ENCODE measurements at places on chromosomes 16 and 17.

GRCh38 chr17:40456396-40456951, 13.2 kb downstream of the IGFBP4 start:
- DNase-seq, result no peak

- DNase-seq, result no peak
Measured at GRCh38 chr17:9792181-9792840, 919 bp upstream of the DHRS7C start.

DNA sequence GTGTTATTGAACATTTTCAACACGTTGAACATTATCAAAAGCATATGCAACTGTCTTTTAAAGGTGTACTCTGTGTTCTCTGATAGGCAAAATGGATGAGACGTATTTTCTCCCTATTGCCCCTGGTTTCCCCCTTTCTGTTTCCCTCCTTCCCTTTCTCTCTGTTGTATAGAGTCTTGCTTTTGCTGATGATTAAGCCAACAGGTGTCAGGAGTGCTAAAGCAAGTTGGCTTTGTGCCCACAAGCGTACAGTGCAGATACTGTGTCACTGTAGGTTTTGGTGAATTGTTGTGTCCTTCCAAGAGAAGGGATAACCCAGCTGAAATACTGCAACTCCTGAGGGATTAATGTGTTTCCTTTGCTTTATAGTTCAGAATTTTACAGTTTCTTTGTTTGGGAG, 74.4 kb downstream of the COX10 start:
- no peak for DNase-seq

DNA sequence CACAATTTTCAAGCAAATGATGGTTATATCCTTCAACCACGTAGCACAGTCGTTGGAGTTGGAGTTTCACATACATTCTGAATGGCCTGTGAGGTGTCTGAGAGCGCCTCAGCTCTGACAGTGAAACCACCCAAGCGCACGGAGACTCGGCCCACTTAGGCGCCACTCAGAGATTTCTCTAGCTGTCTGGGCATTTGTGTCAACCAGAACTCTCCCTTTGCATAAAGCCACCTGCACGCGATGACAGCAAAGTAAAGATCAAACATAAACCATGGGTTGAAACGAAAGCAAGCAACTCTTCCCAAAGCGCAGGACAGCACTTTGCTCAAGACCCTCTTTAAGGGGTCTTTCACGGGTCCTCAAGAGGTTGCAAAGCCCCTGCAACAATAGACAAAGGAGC, 533 bp downstream of the SLC6A4 start:
- DNase-seq, result no peak

DNA sequence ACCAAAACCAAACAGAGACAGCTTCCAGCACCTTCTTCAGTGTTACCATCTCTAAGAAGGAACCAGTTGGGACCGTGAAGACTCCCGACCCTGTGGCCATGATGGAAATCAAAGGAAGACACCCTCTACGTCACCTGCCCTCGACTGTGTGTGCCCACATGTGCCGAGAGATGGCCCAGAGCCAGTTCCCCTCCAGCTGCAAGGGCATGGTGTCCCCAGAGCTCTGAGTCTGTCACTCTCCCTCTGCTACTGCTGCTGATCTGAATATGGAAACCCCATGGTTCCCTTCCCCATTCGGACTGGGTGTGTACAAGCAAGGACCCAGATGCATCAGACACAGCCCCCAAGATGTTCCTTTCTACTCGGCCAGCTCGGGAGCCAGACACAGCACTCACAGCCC, 76.4 kb downstream of the SOCS1 start:
- DNase-seq, result no peak

- DNase-seq, result no peak
Measured at GRCh38 chr17:9255833-9256232, 234.5 kb downstream of the NTN1 start.

- no peak for DNase-seq
Measured at GRCh38 chr16:89193576-89194293, 6.6 kb downstream of the SLC22A31 start.

DNA sequence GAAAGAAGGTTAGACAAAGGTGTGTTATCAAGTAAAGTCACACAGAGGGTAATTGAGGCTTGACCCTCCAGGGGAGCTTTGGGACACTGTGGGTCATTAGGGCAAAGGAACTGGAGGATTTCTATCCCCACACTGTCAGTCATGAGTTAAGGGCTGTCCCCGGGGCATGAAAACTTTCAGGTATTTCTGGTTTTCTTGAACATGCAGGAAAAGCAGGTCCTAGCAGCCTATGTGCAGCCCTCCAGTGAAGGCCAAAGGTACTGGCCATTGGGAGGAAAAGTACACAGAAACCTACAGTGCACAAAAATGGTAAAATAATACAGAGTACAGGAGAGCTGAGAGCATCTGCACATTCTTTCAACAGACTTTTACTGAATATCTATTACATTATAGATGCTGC, 44.4 kb upstream of the SCNN1B start:
- DNase-seq, result no peak

DNA sequence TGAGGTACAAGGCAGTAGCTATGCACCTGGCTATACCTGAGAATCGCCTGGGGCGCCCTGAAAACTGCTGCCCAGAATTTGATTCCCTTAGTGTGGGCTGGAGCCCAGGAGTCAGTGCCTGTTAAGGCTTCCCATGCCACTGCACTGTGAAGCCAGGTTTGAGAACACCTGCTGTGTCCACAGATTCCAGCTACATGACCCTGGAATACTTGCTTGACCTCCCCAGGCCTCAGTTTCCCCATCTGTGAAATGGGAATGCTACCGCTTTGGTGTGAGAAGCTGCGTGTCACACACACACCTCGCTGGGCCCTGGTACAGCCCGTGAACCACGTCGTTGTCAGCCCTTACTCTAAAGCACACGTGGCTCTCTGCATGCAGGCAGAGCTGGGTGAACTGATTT, 271.0 kb downstream of the C16orf95 start:
- no peak for DNase-seq

DNA sequence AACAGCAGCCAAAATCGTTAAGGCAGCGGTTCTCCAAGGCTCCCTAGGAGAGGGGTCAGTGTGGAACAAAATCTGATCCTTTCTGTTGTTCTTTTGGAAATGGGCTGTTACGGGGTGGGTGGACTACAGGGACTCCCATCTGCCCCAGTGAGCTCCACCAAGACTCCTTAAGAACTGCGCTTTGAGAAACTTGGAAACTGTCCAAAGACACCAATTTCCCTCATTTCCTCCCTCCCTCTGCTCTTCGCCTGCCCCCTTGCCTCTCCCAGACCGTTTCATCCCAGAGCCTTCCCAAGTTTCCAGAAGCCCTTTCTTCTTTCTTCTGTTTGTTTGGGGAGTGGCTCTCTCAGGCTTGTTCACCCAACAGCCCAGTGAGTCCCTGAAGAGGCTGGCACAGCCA, 205.4 kb downstream of the COPRS start:
- no peak for DNase-seq

DNA sequence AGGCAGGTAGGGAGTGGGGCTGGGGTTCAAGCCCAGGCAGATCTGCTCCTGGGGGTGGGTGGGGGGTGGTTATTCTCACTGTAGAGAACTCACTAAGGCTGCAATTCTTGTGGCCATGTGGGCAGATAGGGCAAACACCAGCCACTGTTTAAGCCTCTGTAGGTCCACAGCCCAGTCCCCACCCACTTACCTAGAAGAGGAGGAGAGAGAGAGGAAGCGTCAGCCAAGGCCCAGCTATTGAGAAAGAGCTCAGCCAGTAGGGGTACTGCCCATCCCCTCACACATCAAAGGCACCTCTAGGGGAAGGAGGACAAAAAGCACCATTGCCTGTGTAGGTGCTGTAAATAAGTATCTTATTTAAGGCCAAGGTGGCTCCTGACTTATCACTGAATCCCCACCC, 12.9 kb downstream of the KRT16 start:
- DNase-seq, result no peak

DNA sequence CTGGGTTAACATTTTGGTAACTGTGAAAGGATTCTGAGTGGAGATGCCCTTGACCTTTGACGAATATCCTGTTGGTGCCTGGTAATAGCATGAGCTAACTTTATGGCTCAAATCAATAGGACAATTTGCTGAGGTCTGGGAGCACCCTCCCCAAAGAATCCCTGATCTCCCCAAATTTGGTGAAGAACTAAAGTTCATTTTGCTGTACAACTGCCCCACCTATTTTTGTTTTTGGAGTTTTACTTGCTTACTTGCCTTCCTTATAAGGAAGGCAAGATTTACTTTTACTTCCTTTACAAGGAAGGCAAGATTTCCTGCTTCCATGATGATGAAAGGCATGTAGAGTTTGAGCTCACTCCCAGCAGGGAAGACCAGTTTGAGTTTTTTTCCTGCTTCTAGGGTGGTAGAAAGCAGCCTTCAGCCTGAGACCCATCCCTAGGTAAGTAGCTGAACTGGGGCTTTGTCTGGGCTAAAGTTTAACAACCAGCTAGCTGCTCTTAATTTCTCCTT, 2.8 kb downstream of the KRTAP4-9 start:
- DNase-seq, result no peak

DNA sequence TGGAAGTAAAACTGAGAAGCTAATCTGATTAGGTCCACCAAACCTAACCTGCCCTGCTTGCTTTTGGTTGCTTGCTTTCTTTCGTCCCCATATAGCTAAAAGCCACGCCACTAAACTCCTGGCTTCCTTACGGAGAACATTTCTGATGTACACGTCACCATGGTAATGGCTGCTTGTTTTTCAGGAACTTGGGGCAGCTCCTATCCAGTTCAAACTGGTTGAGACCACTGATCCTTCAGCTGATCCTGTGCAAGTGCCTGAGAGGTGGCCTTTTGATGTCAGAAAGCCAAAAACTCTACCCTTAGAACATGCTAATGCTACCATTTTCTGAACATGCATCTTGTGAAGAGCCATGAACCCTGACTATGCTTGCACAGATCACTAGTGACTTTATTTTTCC, 14.4 kb upstream of the DHRS7C start:
- no peak for DNase-seq

DNA sequence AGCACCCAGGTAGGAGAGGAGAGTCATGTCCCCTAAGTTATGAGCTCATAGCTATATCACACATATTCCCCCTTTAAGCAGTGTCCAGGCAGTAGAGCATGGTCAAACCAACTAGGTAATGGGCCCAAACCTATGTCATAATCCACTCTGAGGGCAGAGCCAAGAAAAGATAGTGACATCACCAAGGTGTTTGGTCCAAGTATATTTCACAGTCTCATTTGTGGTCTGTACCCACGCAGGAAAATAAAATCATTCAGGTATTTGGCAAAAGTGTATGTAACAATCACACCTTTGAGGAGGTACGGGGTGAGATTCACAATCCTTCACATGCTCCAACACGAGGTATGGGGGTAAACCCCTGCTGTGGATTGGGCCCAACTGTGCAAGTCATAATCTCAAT, 2112.8 kb downstream of the TP53TG3F start:
- no peak for DNase-seq

DNA sequence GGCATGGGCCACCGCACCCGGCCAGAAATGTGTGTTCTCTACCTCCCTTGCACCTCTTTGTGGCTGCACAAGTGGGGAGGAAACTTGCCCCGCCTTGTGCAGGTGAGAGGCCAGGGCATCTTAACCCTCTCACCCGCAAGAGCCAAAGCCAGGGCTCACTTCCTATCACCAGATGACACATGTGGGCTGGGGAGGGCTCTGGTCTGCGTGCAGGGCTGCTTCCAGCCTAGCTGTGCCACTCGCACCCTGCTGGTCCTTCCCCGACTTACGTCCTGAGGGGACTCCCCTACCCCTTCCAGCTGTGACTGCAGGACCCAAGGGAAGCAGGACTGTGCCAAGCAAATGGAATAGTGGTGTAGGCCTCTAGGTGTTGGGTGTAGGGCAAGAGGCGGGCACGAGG, 6.9 kb downstream of the MIEF2 start:
- DNase-seq, result no peak

DNA sequence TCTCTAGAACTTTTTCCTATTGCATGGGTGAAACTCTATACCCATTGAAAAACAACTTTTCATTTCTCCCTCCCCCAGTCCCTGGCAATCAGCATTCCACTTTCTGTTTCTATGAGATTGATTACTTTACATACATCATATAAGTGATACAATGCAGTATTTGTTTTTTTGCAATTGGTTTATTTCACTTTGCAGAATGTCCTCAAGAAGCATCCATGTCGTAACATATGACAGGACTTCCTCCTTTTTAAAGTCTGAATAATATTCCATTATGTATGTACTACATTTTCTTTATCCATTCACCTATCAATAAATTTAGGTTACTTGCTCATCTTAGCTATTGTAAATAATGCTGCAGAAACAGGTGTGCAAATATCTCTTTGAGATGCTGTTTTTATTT, 8.8 kb downstream of the IL21R start:
- no peak for DNase-seq

DNA sequence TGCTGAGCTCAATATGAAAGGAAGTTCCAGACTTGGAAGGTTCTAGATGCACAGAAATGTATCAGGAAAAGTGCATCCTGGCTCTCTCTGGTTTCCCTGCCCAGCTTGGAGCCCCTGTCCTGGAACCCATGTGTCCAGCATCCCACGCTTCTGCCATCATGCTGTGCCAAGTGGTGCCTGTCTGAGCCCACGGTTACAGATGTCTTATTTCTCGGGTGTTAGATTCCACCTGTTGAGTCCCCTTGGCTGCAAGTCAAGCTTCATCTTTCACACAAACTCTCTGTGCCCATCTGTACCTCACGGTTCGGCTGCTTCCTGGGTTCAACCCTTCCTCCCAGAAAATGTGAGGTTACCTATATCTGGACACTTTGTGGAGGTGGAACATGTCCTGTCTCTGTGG, 22.5 kb downstream of the OR1D5 start:
- no peak for DNase-seq

GRCh38 chr17:73379826-73380225, 68.0 kb upstream of the CDC42EP4 start:
- DNase-seq, result no peak

- DNase-seq, result no peak
Measured at GRCh38 chr17:49104511-49105074, 28.0 kb upstream of the B4GALNT2 start.

DNA sequence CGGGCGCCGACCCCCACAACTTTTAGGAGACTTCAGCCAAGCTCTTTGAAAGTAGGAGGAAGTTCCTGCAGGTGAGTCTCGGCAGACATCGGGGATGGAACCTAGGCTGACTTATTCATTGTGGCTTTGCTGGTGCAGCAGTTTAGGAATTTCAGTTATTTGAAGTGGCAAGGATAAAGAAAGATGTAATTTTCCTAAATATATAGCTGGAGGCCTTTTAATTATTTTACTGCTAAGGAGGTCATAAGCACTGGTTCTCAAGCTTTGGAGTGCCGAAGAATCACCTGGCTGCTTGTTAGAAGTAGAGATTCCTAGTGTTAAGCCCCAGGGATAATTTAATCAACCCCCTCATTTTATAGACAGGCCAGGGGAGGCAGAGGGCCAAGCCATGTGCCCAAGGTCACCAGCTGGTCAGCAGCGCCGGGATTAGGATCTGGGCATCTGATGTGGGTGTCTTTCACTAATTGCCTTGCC, 28.9 kb upstream of the BCAR1 start:
- DNase-seq, result no peak

GRCh38 chr16:73166441-73166851, 118.5 kb upstream of the ZFHX3 start:
- DNase-seq, result no peak
